Endodermal cell (in vitro differentiated cells): ENCODE measurements at places on chromosomes 13 and 19. TPM values are rescaled to one million over a fixed set of nuclear protein-coding genes. Genes with fewer than 3 reads are reported as not detected.
A peak's percentile ranks its signal among the peaks of the same experiment; 100 is the strongest.

The MED4 gene
- total RNA-seq = 45.9 to 68.1 TPM (median 58.6 TPM) in 3 replicates

The GJB6 gene
- not detected in 2 replicates for total RNA-seq

DNA sequence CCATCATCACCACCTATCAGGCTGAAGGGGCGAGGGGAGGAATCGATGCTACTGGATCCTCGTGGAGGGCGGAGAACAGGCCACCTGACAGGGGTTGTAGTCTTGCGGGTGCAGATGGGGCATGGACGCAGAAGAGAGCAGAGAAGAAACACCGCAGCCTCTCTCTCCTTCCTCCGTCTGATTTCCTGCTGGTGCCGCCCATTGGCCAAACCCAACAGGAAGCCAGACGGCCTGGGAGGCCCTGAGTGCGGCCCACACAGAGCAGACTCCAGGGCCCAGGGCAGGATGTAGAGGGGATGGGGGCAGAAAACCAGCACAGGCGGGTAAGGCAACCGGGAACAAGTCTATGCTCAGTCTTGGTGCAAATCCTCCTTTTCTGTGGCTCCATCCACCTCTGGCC lies 15.4 kb downstream of the CEBPA start:
- DNase-seq = no peak

- DNase-seq = no peak
These were observed 45.7 kb downstream of the TPP2 start for GRCh38 chr13:102642475-102642874.

GRCh38 chr19:55198651-55199050 lies 10.7 kb downstream of the PTPRH start:
- DNase-seq = peak; percentile 68

The MIDN gene
- total RNA-seq = 185 and 188 TPM in 2 replicates

GRCh38 chr13:83350569-83350968 lies 531.7 kb downstream of the SLITRK1 start:
- no peak for DNase-seq

The GPR12 gene
- total RNA-seq = not detected in 3 replicates

The ZNF83 gene
- 50.8 and 59.0 TPM in 2 replicates for total RNA-seq

The MEF2B gene
- 0.77 to 1.6 TPM (median 0.90 TPM) in 3 replicates for total RNA-seq

The TPTE2 gene
- total RNA-seq = not detected in 2 replicates

DNA sequence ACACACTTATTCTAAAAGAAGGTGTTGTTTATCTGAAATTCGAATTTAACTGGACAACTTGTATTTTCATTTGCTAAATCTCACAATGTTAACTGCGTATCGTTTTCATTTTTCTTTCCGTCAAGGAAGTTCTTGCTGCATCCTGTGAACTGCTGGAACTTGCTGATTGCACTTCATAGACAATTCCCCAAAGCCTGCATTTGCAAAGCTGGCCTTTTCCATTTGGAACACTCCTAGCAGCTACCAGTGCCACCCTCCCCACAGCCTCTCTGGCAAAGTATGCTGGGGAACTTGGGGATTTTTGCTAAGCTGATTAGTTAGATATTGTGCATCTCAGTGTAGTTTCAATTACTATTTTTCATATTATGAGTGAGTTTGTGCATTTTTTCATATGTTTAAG lies 20.4 kb upstream of the ARGLU1 start:
- no peak for DNase-seq

The ZNF700 gene
- total RNA-seq = 9.8 and 11.6 TPM in 2 replicates

The ATP1A3 gene
- total RNA-seq = 1.0 and 2.1 TPM in 2 replicates

The KRI1 gene
- 37.7 and 45.2 TPM in 2 replicates for total RNA-seq

- peak; percentile 78 for DNase-seq
These were observed 113.3 kb upstream of the KL start for GRCh38 chr13:32902874-32903273.

The CYP4F22 gene
- total RNA-seq = not detected in 2 replicates

DNA sequence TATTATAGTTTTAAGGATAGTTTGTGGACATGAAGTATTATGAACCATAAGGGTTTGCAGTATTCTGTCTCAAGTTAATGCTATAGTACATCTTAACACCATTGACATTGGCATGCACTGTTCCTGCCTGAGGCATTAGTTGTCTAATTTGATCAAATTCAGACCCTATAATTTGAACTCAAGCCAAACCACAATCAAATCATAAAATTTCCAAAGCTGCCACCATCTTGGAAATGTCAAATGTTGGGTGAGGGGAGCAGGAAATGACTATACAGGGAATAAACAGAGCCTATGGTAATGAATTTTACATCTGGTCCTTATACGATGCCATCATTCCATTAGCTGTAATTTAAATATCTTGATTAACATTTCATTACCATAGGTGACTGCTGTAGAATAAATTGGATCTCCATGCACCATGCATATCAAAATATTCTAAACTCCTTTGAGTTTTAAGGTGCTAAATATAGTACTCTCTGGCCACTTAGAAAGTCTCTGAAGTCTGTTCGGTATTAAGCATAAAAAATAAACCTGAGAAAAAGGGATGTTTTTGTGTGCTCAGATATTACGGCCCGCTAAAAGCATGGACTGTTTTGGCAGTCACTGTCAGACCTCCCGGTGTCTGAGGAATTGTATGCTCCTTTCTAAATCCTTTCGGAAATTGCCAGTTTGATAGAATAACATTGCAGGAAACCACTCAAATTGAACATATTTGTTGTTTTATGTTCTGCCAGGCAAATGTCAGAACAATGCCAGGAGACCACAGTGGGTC lies 257.7 kb downstream of the SPRY2 start:
- no peak for DNase-seq

The TPRX2 gene
- total RNA-seq = not detected in 2 replicates

DNA sequence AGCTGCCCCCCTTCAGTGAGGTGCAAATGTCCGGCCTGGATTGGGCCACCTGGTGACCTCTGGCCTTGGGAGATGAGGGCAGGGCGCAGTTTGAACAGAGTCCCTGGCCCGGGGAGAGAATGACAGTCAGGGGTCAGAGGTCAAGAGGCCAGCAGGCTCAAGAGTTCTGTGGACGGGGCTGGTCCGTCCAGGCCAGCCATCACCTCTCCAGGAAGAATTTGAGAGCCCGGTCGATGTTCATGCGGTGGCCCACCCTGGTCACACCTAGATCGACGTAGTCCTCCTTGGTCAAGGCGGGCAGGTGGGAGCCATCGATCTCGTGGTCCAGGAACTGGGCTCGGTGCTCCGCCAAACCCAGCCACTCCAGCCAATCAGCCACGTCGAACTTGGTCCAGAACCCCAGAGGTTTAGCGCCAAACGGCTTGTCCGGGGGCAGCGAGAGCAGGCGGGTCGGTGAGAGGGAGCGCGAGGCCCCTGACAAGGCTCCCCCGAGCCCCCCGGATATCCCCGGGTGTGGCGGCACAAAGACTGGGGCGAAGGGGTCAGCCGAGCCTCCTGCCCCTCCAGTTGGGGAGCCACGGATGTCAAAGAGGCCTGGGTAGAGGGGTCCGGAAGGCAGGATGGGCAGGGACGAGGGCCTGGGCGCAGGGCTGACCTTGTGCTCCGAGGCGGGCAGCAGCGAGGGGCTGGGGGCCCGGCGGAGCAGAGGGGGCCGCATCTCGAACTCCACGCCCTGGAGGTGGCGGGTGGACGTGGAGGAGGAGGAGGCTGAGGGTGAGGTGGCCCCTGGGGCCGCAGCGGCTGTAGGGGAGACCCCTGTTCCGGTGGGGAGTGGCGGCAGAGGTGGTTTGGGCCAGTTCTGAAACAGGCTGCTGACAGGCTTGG lies 12.8 kb downstream of the C19orf81 start:
- DNase-seq = no peak

DNA sequence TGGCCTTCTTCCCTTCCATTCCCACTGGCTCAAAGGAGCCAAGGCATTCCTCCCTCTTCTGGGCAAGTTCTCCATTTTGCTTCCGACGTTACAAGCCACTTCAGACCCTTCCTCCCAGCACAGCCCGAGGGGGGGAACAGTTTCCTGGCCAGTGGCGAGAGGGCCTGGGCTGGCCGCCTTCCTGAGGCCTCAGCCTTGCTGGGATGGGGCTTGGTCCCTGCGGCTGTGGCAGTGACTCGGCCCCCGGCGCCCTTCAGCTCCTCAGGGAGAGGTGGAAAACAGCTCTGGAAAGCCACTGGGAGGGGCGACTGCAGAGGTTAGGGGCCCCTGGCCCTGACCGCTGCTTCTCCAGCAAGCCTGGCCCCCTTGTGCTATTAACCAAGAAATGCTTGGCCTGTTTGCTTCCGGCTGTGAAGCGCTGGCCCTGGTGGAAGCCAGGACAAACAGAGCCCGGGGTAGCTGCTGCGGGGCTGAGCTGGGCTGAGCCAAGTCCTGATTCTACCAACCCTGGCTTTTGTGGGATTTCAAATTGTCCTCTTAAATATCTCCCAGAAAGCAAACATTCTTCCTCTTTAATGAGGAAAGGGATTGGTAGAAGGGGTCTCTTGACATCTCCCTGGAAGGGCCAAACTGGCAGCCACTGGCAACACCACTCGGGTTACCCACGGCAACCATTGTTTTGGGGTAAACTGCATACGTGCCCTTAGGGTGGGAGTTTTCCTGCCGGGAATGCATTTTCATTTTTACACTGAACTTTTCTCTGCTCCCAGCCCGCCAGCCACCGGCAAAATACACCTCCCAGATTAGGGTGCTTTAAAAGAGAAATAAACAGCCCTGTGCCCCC lies 38.7 kb downstream of the C13orf46 start:
- DNase-seq = peak; percentile 70

GRCh38 chr19:55256562-55257460 lies 2.0 kb downstream of the PPP6R1 start:
- no peak for DNase-seq

DNA sequence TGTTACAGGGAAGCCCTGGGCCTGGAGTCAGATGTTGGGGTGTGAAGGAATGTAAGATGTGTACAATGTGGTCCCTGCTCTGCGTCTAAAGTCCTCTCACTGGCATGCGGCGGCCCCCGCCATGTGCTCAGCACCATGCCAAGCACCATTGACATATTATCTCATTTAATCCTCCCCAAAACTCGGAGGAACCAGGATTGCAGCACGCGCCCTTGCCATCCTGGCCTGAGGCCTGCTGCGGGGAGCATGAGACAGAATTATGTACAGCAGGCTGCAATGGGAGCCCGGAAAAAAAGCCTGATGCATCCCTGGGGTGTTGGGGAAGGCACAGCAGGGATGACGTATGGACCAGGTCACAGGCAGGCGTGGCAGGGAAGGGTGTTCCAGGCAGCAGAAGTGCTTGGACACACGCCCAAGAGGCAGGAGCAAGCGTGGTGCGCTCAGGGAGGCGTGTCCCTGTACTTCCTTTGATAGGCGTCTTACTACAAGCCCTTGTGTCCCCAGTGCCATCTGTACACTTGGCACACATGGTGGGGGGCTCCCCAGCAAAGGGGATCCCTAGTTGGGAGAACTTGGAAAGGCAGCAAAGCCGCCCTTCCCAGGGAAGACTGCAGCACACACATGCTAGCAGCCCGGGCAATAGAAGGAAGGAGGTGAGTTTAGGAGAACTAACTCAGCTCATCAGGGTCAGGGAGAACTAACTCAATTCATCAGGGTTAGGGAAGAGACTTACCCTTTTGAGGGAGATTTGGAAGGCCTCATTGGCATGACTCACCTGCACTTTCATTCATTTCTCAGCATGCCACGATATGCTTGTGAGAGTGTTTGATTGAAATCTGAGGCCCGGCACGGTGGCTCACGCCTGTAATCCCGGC lies 3.4 kb downstream of the EVI5L start:
- no peak for DNase-seq

The CGB8 gene
- not detected in 3 replicates for total RNA-seq

GRCh38 chr19:6060600-6061375 lies 49.5 kb downstream of the RFX2 start:
- DNase-seq = peak; percentile 64

DNA sequence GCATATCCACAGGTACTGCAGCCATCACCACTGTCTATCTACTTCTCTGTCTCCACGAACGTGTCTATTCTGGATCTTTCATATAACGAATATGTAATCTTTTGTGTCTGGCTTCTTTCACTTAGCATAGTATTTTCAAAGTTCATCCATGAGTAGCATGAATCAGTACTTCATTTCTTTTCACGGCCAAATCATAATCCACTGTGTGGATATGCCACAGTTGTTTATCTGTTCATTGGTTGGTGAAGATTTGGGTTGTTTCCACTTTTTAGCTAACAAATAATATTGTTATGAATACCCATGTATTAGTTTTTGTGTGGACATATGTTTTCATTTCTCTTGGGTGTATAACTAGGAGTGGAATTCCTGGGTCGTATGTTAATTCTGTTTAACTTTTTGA lies 14.4 kb downstream of the RGCC start:
- DNase-seq = no peak

The LMO7 gene
- total RNA-seq = 8.5 to 11.2 TPM (median 9.9 TPM) in 3 replicates

GRCh38 chr19:5961969-5962945 lies 15.7 kb downstream of the RANBP3 start:
- DNase-seq = no peak

The CAMSAP3 gene
- total RNA-seq = 65.4 and 76.8 TPM in 2 replicates

The FFAR3 gene
- total RNA-seq = not detected in 2 replicates

- DNase-seq = no peak
These were observed 1210.1 kb upstream of the SPRY2 start for GRCh38 chr13:81551036-81551435.

The HRC gene
- total RNA-seq = 2.9 to 3.9 TPM (median 3.5 TPM) in 3 replicates

- DNase-seq = no peak
These were observed 14.8 kb downstream of the TBC1D4 start for GRCh38 chr13:75467040-75467728.

The GSX1 gene
- total RNA-seq = not detected in 2 replicates

The LGALS4 gene
- total RNA-seq = 0.38 to 1.3 TPM (median 0.49 TPM) in 3 replicates

DNA sequence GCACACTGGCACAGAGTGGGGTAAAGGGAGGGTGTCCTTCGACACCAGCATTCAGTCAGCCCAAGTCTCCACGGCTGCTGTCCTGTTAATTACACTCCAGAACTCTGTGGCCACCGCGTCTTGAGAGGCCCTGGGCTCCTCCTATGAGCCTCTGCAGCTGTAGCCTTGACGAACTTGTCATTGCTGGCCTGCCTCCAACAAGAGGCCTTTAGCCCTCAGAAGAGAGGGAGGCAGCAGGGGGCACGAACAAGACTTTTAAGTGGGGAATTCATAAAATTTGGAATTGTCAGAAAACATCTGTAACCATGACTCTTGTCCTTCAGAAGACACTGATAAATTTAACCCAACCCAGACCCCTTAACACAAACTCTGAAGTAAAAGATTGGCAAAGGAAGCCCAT lies 241.9 kb downstream of the UQCRFS1 start:
- DNase-seq = peak; percentile 15

GRCh38 chr13:98505217-98505616 lies 71.7 kb downstream of the STK24 start:
- DNase-seq = no peak

DNA sequence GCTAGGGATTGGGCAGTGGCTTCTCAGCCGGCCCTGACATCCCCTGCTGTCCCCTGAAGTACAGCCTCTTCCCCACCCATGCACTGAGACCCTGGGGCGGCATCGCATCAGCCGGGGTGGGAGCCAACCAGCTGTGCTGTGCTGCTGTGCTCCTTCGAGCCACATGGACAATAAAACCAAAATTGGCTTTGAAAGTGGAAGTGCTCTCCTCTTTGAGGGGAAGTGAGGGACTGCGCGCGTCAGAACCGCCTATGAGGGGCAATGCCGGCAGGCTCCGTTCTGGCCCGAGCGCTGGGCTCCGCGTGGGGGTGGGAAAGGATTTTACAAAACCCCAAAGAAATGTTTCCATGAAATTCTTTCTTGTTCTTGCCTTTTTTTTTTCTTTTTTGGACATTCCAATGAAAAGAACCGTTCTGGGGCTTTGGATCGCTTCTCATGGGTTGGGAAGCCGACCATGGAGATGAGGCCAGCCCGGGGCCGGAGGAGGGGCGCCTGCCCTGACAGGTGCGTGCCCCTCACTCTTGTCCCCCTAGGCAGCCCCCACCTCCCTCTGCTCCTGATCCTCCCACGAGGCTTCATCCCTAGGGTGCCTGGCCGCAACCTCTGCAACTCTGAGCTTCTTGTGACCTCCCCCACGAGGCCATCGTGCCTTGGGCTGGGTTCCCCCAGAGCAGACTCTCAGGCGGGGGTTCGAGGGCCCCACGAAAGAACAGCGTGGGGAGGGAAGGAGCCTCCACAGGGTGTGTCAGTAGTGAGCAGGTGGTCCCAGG lies 22.6 kb downstream of the KLHL26 start:
- peak; percentile 42 for DNase-seq

The ZNF85 gene
- total RNA-seq = 22.6 and 23.3 TPM in 2 replicates
